ENCODE measurements at places on chromosomes 12 and 14.

DNA sequence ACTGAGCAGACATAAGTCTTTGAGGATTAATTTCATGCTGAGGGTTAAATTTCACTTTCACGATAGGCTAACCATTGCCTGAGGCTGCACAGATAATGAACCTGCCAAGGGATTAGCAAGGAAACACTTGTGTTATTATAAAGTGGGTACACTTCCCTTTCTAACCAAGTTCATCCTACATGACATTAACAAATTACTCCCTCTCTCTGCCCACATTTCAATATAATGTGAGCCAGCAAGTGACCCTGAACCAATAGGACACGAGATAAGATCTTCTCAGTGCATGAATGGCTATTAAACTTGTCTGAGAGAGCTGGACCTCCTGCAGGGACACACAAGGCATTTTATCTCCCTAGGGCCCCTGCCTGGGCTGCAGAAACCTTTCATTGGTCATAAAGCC is 173.5 kb downstream of the PAX9 start:
- DNase-seq, result no peak

DNA sequence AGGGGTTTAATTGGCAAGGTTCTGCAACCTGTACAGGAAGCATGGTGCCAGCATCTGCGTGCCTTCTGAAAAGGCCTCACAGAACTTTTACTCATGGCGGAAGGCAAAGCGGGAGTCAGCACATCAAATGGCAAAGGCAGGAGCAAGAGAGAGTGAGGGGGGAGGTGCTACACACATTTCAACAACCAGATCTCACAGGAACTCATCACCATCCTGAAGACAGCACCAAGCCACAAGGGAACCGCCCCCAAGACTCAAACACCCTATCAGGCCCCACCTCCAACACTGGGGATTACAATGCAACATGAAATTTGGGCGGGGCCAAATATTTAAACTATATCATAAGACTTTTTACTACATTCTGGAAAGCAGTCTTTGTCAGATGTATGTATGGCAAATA is 38.0 kb upstream of the FKBP4 start:
- no peak for DNase-seq

DNA sequence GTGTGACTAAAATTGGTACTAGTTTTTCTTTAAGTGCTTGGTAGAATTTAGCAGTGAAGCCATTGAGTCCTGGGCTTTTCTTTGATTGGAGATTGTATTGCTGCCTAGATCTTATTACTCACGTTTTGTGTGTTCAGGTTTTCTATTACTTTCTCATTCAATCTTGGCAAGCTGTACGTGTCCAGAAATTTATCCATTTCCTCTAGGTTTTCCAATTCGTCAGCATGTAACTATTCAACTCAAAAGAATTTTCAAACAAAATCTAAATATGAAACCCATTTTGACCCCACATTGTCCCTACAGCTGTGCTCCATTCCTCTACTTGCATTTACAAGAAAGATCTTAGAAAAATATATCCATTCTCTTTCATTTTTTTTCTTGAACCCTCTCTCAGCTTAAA is 1613.4 kb upstream of the SEL1L start:
- no peak for DNase-seq

DNA sequence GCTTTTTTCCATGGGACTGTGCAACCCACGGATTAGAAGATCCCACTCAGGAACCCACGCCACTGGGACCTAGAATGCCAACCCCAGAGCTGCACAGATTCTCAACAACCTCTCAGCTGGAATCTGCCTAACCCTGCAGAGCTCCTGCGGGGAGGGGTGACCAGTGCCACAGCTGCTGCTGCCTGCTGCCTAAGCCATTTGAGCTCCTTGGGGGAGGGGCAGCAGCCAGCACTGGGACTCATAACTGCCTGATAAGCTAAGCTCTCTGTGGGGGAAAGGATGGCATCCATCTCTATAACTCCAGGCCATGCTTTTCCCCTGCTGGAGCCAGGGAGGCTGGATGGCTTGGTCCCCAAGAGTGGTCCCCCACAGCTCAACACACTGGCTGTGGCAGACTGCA is 182.8 kb downstream of the SLC5A8 start:
- no peak for DNase-seq

GRCh38 chr12:45216983-45217485 is 1.1 kb downstream of the ANO6 start:
- DNase-seq, result no peak

GRCh38 chr12:126953365-126953889 is 1313.5 kb upstream of the TMEM132C start:
- no peak for DNase-seq

Data from SW 1271 (cell line).